ENCODE measurements at places on chromosomes 2 and 18.

GRCh38 chr2:176533505-176534193 is 264.4 kb downstream of the MTX2 start:
- DNase-seq, result no peak

GRCh38 chr18:72542342-72542741 is 1.8 kb downstream of the CBLN2 start:
- no peak for DNase-seq

DNA sequence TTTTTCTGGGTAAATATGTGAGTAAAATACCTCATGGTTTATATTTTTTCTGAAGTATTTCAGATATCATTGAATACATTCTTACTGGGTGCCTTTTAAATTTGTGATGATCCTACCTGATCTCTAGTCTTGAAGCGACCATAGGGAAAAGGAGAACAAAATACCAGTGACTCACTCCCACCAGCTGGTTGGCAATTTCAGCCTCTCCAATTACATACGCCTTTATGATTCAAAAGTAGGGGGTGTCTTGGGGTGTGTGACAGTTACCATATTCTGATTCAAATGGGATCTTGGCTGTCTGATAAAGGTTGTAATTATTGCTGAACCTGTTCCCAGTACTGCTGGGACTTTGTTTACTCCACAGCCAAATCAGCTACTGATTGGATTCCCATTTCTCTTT is 175.9 kb upstream of the NXPH2 start:
- no peak for DNase-seq

DNA sequence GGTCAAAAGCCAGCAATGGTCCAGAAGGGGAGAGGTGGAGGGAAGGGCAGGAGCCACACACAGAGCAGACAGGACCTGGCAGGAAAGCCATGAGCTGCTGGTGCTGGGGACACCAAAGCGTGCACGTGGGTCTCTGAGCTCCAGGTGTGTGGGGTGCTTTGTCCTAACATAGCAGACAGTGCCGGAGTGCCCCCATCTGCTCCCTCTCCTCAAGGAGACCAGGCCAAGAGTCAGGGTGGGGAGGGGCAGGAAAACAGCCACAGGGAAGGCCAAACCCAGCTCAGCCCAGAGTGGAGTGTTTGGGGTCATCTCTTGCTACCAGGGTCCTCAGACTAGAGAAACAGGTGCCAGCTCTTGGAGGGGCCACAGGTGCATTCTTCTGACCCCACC is 4.2 kb upstream of the GPC1 start:
- DNase-seq, result no peak

DNA sequence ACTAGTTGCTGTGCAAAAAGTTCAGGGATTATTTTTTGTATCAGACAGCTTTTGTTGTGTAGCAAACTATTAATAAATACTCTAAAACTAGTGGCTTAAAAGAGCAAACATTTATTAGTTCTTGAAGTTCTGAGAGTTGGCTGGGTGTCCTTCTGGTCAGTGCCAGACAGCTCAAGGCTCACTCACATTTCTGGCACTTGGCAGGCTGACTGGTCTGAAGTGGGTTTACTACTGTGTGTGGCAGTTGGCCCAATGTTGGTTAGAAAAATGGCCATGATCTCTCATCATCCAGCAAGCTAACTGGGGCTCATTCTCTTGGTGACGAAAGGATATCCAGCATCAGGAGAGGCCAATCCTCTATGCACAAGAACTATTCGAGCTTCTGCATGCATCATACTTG is 71.4 kb upstream of the ZNF385B start:
- no peak for DNase-seq

DNA sequence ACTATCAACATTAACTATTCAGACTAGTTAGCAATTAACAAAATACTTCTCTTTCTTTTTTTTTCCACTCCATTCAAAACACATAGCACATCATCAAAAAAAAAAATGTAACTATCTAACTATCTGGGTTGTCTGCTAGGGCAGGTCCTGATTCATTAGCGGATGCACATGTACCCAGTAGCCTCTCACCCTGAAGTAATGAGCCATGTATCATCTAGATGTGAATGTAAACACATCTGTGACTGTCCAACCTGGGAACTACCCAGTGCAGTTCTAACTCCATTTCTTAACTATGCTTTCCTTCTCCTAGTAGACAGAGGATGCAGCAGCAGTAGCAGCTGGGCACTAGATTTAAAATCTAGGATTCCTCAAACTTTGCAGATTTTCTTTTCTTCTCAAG is 183.1 kb upstream of the PIK3C3 start:
- no peak for DNase-seq

DNA sequence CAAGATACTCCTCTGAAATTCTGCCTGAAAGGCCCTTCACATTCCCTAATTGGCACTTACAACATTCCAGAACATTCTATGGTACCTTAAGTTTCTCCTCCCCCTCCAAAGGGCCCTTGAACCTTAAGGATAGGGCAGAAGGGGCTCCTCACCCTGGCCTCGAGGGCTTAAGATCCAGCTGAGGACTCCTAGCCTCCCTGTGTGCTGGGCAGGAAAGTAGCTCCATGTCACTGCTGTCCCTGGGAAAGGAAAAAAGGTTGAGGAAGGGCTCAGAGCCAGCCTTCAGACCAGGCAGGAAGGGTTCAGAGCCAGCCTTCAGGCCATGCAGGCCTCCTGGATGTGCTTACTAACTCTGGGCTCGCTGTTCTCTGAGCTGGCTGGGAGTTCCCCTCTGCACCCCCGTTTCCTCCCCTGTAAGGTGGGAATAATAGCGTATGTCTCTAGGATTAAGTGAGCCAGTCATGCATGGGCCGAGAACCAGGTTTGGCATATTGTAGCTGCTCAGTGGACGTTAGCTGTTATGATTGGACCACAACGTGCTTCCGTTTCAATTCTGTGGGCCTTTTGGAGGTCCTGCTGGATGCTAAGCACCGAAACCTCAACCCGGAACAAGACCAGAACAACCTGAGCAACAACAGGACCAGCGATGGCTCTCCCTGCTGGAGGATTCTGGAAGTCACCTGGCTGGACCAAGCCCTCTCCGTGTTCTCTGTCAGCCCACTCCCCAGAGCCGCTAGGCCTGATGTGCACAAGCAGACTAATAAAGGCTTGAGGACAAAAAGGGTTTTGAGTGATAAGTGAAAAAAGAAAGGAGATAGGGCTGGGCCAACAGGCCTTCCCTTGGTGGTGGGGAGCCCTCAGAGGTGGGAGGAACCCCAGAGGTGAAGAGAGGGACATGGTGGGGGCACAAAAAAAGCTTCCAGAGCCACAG is 1.0 kb upstream of the B3GNT7 start:
- DNase-seq, result no peak

DNA sequence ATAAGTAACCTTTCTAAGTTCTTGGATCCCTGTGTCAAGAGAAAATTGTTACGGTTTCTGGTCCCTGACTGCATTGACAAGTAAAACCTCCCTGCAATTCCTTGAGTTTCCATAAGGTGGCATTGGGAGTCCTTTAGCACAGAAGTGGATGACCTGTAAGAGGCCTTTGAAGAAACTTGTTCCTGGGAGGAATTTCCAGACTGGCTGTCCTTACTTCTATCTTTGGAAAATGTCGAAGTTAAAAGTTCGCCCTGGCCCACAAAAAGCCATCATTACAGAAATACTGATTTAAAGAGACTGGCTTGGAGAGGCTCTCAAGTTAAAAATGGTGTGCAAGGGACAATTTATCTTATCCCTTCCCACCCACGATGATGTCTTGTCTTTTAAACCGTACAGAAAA is 218.4 kb downstream of the CDH20 start:
- no peak for DNase-seq

DNA sequence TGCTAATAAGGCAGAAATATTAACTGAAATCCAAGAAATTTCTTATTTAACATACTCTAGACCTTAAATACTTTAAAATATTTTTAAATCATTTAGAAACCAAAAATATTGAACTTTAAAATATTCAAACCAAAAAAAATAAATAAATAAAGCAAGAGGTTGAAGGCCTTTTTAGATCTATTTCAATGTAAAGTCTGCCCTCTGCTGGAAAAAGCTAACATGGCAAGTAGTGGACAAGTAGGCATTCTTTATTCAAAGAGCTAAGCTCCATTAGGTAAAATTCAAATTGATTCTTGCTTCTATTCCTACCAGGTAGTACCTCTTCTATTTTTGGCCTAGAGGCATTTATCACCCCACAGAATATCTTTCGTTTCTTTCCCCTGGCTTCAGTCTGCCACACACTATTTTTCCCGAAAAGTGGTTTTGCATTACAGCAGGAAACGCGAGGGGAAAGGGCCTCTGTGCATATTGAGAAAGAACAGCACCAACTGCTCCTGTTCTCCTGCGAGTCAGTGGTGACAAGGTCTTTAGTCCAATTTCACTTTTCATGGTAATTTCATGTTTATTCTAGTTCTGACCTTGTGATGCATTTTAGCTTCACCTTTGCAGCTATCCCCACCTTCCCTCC is 20.4 kb downstream of the IFIH1 start:
- DNase-seq, result peak; percentile 65

DNA sequence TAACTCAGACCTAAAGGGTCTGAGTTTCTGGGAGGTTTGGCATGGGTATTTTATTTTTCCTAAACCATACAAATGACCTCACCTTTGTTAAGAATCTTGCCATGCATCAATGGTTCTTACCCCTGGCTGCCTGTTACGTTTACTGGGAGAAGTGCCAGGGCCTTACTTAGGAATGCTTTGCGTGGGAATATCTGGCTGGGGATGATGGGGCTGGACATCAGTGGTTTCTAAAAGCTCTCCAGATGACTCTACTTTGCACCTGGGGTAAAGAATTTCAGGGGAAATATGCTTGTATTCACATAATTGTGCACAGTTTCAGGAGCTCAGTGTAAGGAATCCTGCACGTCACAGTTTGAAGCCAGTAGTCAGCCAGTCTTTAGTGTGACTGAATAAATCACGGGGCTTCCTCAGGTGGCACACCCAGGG is 18.2 kb upstream of the DAW1 start:
- no peak for DNase-seq

GRCh38 chr2:200772620-200773019 is 39.1 kb upstream of the BZW1 start:
- no peak for DNase-seq

DNA sequence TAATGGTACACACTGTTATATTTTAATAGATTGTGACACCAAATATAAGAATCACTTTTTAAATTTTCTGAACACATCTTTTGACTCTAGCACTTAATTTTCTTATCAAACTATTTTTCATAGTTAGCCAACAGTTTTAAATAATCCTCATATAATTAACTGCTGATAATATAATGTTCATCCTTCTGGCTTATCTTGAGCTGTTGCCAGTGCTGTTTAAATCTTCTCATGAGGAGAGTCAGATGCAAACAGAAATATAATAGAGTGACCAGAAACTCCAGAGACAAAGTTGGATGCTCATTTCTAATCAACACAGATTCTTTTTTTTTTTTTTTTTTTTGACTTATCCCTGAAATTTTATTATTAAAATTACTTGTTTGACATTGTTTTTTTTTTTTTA is 282.6 kb downstream of the SPAG16 start:
- DNase-seq, result no peak

DNA sequence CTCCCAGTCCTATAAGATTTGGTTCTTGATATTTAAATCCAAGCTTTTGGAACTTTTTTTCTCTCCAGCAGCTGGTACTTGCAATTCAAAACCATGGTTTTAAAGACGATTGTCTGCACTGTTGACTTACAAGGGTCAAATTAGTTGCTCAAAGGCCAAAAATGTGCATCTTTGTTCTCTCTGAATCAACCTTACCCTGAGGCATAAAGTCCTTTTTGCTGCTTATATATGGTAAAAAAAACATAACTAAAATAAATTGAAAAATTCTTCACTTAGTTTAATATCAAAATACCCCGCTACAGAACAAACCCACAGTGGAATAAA is 592.7 kb downstream of the XIRP2 start:
- DNase-seq, result no peak

- DNase-seq, result no peak
Measured at GRCh38 chr2:236408090-236408489, 143.9 kb upstream of the ASB18 start.

GRCh38 chr18:23883277-23883790 is 131.2 kb upstream of the TTC39C start:
- no peak for DNase-seq

- no peak for DNase-seq
Measured at GRCh38 chr2:132605236-132606180, 64.5 kb downstream of the LYPD1 start.

- DNase-seq, result peak; percentile 32
Measured at GRCh38 chr2:174835797-174836255, 71.6 kb upstream of the CHRNA1 start.
